Islet precursor cell (in vitro differentiated cells): ENCODE measurements at places on chromosomes 12 and 14.

DNA sequence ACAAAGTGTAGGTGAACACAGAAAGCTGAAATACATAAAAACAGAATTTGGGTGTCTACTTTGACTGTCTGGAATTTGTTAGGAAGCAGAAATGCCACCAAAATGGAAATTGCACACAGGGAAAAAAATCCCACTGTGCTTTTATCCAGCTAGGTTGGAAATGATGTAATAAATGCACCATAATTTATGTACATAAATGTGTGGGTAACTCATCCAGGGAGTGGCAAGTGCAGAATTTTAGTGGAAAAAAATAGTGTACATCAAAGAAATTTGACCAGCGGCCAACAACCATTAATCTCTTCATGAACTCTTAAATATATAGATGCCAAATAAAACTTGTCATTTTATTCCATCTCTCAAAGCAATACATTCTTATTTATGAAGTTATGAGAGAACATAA, 105.6 kb downstream of the LLPH start:
- no peak for DNase-seq

- no peak for DNase-seq
These were observed 26.3 kb downstream of the ATP2A2 start for GRCh38 chr12:110307372-110307771.

GRCh38 chr12:52526511-52526951, 6.3 kb upstream of the KRT5 start:
- peak; percentile 45 for DNase-seq

DNA sequence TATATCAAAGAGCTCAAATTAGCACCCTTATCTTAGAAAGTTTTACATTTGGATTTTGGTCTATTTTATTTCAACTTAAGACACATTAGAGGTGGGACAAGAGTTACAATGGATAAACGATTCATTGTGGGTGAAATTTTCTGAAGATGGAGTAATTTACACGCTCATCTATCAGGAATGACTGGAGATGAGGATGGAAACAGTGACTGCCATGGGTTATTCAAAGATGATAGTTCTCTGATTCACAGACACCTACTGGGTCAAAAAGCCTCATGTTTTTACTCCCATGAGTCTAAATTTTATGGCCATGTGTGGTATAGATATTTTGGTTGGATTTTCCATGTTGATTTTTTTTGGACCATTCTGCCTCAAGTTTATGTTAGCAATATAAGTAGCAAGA, 22.1 kb downstream of the SAMD4A start:
- no peak for DNase-seq
